Thyroid gland (tissue), 4 donors: ENCODE measurements at places on chromosomes 1 and 21. TPM values are rescaled to one million over a fixed set of nuclear protein-coding genes. Genes with fewer than 3 reads are reported as not detected.

The EVA1B gene
- total RNA-seq, result 68.1 TPM

The ATAD3B gene
- total RNA-seq, result 14.9 TPM

The SMCP gene
- total RNA-seq, result 2.6 TPM

The SYT2 gene
- not detected for total RNA-seq

The IL6R gene
- 8.3 TPM for total RNA-seq

The WNT9A gene
- total RNA-seq, result 3.6 TPM

The DPH2 gene
- 26.7 TPM for total RNA-seq

The PMVK gene
- 28.2 TPM for total RNA-seq

- H3K27me3 ChIP-seq, result no peaks in the 10 kb centered on the region
- no peaks in the 10 kb centered on the region for H3K4me1 ChIP-seq
- H3K4me3 ChIP-seq, result no peak overlapping the region
- no peak for DNase-seq
These were observed 137.8 kb downstream of the RRAGC start for GRCh38 chr1:38721816-38722215.

GRCh38 chr1:117045644-117046043 is 14.5 kb upstream of the TTF2 start:
- H3K4me3 ChIP-seq, result no peak overlapping the region
- no peak for DNase-seq
- H3K27me3 ChIP-seq, result no peaks in the 10 kb centered on the region
- H3K36me3 ChIP-seq, result no peaks in the 10 kb centered on the region

DNA sequence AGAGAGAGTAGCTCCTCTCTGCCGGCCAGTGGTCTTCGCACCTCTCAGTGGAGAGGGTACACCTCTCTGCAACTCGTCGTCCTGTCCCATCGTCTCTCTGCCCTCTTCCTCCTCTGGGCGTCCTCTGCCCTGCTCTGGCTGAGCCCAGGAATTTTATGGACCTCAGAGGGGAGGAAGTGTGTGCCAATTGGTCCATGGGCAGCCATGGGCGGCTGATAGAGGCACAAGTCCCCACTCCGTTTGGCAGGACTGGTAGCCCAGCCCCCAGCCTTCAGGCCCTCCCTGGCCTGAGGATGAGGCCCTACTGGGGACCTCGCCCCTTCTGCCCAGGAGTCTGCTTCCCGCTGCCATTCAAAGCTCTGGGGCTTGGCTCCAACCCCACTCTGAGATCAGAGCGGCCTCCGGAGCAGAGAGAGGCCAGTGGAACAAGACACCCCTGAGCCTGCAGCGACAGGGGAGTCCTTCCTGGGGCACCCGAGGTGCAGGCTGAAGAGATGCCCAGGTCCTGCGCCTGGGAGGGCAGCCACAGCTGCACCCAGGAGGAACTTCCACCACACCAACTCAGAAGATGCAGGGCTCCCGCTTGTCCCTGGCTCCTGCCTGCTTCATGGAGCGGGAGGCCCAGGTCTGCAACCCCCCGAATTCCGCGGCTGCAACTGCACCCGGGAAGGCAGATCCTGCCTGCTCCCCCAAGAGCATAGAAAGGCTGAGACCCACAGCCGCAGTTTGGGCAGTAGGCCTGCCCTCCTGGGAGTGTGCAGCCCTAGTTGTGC is 659.9 kb downstream of the KCNT2 start:
- H3K4me3 ChIP-seq, result no peak overlapping the region
- H3K4me1 ChIP-seq, result no peaks in the 10 kb centered on the region
- no peaks in the 10 kb centered on the region for H3K36me3 ChIP-seq

GRCh38 chr1:179867493-179868330 is 9.9 kb downstream of the TOR1AIP2 start:
- peaks cover 21% of the 10 kb centered on the region for H3K36me3 ChIP-seq
- no peak overlapping the region for H3K4me3 ChIP-seq
- no peak overlapping the region for H3K27ac ChIP-seq

- no peak overlapping the region for H3K27ac ChIP-seq
- H3K4me3 ChIP-seq, result no peak overlapping the region
- no peak for DNase-seq
- H3K4me1 ChIP-seq, result no peaks in the 10 kb centered on the region
- H3K36me3 ChIP-seq, result no peaks in the 10 kb centered on the region
These were observed 65.7 kb upstream of the SYT6 start for GRCh38 chr1:114219172-114219868.

- no peaks in the 10 kb centered on the region for H3K27me3 ChIP-seq
- no peak overlapping the region for H3K4me3 ChIP-seq
- peaks cover 11% of the 10 kb centered on the region for H3K4me1 ChIP-seq
- no peak overlapping the region for H3K27ac ChIP-seq
- DNase-seq, result no peak
These were observed 62.0 kb upstream of the HOOK1 start for GRCh38 chr1:59752556-59753414.
